MM.1S (cell line): ENCODE measurements at places on chromosomes 3 and 15.
A peak's percentile ranks its signal among the peaks of the same experiment; 100 is the strongest.

DNA sequence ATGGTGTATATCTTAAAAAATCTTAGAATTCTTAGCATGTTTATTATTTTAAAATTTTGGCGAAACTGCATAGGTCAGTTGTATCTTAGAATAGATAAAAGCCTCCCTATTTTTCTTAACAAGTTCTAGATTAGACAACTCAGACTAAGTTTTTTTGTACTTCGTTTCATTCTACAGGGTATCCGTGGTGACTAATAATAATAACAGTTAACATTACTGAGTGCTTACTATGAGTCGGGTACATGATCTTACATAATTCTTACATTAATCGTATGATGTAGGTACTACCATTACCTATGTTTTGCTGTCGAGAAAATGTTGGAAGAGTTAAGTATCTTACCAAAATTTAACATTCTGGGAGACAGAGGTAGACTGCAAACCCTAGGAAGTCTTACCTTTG lies 60.7 kb downstream of the UBE2E2 start:
- no peak for DNase-seq

GRCh38 chr3:178517665-178518334 lies 18.4 kb upstream of the KCNMB2 start:
- DNase-seq: no peak

DNA sequence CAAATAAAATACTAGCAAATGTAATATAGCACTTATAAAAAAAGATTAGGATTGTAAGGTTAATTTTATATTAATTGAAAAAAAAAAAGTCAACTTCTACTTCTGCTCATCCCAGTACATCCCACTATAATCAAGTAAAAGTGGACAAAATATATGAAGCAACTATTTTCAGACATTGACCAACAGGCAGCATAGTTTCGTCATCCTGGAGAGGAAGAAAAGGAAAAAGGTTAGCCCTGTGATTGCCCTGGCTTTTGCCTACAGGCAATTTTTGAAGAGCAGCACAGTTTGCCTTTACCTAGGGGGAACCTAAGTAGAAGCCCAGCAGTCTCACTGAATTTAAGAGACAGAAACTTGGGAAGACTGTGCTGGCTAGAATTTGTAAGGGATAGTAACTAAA lies 52.2 kb upstream of the ACTC1 start:
- no peak for DNase-seq

GRCh38 chr15:43762824-43763223 lies 13.9 kb downstream of the ELL3 start:
- DNase-seq: no peak

- DNase-seq: no peak
Measured at GRCh38 chr15:37824717-37825382, 109.6 kb upstream of the TMCO5A start.

GRCh38 chr3:160480931-160481330 lies 31.3 kb upstream of the TRIM59 start:
- DNase-seq: no peak

DNA sequence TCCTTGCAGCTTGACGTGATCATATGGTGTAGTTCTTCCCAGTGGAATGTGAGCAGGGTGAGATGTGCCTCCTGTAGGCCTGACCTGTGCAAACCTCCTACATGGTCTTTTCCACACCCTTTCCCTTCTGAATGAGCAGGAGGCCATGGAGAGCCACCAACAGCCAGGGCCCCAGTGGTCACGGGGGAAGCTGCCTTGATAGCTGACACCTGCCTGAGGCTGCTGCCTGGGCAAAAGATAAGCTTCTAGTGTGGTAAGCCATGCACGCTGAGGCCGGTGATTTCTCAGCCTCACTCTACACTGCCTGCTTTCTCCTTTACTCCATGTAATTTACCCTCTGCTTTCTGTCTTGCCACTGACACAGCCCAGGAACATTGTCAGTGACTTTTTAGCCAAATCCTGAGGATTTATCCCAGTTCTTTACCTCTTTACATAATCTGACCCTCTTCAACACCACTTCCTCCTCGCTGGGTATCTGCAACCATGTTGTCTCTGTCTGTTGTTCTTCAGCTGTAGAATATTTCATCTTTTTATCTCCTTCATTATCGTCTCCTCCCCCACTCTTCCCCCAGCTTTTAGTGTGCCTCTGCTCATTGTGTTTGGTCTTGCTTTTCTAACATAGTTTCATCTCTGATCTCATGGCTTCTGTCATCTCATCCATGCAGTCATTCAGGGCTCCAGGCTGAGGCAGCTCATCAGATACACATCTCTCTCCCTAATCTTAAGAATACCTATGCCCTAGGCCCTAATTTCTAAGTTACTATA lies 11.2 kb upstream of the KBTBD12 start:
- no peak for DNase-seq

DNA sequence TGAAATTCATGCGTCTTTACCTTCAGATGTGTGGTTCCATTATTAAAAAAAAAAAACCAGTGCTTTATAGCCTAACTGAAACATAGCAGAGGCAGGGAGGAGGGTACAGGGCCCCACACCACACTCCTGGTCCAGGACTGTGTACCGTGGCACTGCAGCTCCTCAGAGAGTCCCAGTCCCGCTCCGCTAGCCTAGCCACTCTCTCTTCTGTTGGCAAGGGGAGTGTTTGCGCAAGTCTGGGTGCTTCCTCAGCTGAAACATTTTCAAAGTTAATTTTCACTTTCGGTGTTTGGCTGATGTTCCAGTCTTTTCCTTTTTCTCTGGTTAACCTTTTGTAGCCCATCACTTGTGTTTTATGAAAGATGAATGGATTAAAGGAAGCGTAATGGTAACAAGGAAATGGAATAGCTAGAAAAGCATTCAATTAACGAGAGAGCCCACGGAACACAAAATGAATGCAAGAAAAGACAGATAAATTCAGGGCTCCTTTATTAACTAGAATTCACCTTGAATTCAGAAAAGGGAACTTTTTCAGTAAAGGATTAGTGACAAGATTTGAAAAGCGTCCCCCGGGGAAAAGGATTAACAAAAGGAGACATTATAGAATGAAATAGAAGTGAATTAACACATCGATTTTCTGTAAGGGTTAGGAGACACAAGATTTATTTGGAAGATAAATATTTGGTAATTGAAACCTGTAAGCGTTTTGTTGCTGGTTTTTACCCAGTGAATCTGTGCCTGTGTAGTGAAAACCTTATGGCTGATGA lies 177.0 kb downstream of the CACNA2D3 start:
- DNase-seq: no peak

DNA sequence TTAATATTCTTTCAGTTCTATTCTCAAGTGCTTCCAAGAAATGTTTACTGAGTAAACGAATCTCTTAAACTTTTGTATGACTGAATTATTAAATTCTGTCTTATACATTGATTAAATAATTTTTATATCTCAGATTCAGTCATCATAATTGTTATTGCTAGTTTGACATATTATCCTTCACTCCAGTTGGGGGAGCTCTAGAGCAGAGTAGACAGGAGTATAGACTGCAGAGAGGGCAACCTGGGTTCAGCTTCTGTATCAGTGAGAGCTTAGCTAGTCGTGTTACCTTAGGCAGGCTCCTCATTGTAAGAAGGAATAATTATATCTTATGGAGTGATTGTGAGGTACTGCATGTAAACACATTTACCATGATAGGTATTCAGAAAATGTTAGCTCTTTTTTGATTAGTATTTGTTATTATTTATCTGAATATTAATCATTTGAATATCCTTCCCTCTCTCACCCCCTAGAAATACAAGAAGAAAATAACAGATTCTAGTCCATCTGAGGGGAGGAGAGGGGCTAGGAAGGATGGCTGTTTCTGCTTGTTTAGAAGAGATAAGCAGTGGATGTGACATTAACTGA lies 31.0 kb upstream of the ZCWPW2 start:
- peak; percentile 73 for DNase-seq

DNA sequence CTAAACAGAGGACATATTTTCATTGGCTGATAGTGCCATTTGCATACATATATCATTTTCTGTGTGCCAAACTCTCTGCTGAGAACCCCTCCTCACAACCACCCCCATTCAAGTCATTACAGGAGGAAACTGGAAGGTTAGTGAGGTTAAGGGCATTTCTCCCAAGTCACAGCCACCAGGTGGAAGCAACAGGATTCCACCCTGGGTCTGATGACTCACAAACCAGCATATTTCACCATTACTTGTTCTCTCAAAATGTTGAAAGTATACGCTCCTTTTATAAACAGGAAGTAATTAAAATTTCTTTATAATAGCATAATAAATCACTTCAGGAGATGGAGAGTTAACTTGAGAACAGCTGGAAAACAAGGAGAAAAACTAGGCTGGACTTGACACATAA lies 398.6 kb upstream of the WNT5A start:
- DNase-seq: no peak

- no peak for DNase-seq
Measured at GRCh38 chr3:71912839-71913495, 128.0 kb upstream of the PROK2 start.

GRCh38 chr3:119125742-119126504 lies 20.0 kb upstream of the TEX55 start:
- DNase-seq: no peak

GRCh38 chr3:78337801-78338211 lies 1297.9 kb downstream of the ROBO2 start:
- DNase-seq: no peak
